ENCODE measurements at places on chromosomes 5 and 9. TPM values are rescaled to one million over a fixed set of nuclear protein-coding genes. Genes with fewer than 3 reads are reported as not detected.

TAS2R1 gene
- total RNA-seq: not detected

PCDHGB5 gene
- 14.3 TPM for total RNA-seq

CDC20B gene
- total RNA-seq: not detected

SCGB3A2 gene
- not detected for total RNA-seq

SHROOM1 gene
- total RNA-seq: 4.2 TPM

TCF7 gene
- 0.09 TPM for total RNA-seq

FKTN gene
- total RNA-seq: 11.2 TPM

BARHL1 gene
- not detected for total RNA-seq

PLAA gene
- 48.0 TPM for total RNA-seq

Measured in endothelial cell of coronary artery (primary cell).